Ovary (tissue), 10 donors: ENCODE measurements at places on chromosomes 7 and 10. TPM values are rescaled to one million over a fixed set of nuclear protein-coding genes. Genes with fewer than 3 reads are reported as not detected.

- no peaks in the 10 kb centered on the region for H3K27me3 ChIP-seq
- no peak overlapping the region for H3K4me3 ChIP-seq
- H3K27ac ChIP-seq = no peak overlapping the region
- no peak for DNase-seq
- H3K4me1 ChIP-seq = peaks cover 7% of the 10 kb centered on the region
Measured at GRCh38 chr10:43594944-43595589, 11.2 kb upstream of the ZNF485 start.

GRCh38 chr7:47799524-47799923 lies 148.7 kb downstream of the PKD1L1 start:
- no peak for DNase-seq
- no peak overlapping the region for H3K4me3 ChIP-seq
- no peak overlapping the region for H3K27ac ChIP-seq
- H3K4me1 ChIP-seq = no peaks in the 10 kb centered on the region
- no peaks in the 10 kb centered on the region for H3K36me3 ChIP-seq
- no peaks in the 10 kb centered on the region for H3K27me3 ChIP-seq

Gene TAS2R41
- total RNA-seq = not detected

Gene WDFY4
- 1.6 TPM for total RNA-seq

- H3K27ac ChIP-seq = no peak overlapping the region
- DNase-seq = no peak
- no peak overlapping the region for H3K4me3 ChIP-seq
- no peaks in the 10 kb centered on the region for H3K36me3 ChIP-seq
Measured at GRCh38 chr10:84563355-84563754, 235.0 kb downstream of the CCSER2 start.

GRCh38 chr10:46545861-46546590 lies 10.4 kb downstream of the GPRIN2 start:
- no peak overlapping the region for H3K4me3 ChIP-seq
- H3K4me1 ChIP-seq = peaks cover under 1% of the 10 kb centered on the region
- DNase-seq = no peak
- H3K36me3 ChIP-seq = no peaks in the 10 kb centered on the region
- no peaks in the 10 kb centered on the region for H3K27me3 ChIP-seq
- no peak overlapping the region for H3K27ac ChIP-seq

DNA sequence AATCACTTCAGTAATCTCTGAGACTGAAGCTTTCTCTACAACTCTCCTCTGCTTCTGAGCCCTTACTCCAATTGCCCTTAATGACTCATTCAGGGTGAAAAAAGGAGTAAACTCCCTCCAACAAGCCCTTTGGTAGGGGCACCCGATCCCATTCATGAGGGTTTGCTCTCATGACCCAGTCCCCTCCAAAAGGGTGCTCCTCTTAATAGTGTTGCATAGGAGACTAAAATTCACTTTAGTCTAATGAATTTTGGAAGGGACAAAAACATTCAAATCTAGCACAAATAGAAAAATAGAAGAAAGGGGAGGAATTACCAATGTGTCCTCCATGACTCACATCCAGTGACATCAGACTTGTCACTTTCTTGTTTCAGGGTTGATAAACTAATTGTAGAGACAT lies 66.2 kb upstream of the CCNY start:
- no peaks in the 10 kb centered on the region for H3K27me3 ChIP-seq
- H3K36me3 ChIP-seq = no peaks in the 10 kb centered on the region
- no peaks in the 10 kb centered on the region for H3K4me1 ChIP-seq
- no peak for DNase-seq

DNA sequence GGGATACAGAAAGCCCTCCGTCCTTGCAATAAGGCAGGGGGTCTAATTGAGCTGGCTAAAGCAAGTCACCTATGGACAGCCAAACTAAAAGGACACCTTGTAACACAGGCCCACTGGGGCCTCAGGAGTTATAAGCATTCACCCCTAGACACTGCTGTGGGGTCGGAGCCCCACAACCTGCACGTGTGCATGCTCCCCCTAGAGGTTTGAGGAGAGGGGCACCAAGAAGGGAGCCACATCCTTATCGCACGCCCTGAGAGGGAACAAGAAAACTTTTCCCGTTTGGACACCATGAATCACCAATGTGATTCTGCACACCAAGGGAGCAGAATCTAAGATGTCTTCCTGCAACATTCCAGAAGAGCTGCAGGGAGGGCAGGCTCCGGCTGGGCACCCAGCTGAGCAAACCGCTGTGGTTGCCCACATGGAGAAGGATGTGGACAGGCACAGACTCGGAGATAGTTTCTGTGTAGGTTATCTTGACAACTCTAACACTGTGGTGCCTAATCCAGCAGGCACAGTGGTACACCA lies 17.7 kb upstream of the TARP start:
- H3K4me1 ChIP-seq = no peaks in the 10 kb centered on the region
- no peak overlapping the region for H3K4me3 ChIP-seq
- H3K36me3 ChIP-seq = no peaks in the 10 kb centered on the region
- H3K27me3 ChIP-seq = no peaks in the 10 kb centered on the region
